ENCODE measurements at places on chromosomes 5 and 9.

DNA sequence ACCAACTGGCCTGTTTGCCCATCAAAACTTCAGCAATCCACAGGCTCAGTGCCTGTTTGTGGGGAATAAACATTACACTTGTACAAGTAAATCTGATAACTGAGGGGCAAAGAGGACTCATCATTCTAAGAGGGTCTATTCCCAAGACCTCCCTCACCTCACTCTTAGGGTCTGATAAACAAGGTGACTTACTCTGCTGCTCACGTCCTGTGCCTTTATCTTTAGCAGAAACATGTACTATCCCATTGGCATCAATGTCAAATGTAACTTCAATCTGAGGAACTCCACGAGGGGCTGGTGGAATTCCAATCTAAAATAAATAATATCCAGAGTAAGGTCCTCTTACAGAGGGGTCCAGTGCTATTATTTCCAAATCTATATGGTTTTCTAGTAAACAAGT is 14.6 kb upstream of the ETF1 start:
- no peaks in the 10 kb centered on the region for H3K27me3 ChIP-seq
- H3K36me3 ChIP-seq, result no peaks in the 10 kb centered on the region
- no peak overlapping the region for H3K27ac ChIP-seq
- H3K4me1 ChIP-seq, result no peaks in the 10 kb centered on the region

DNA sequence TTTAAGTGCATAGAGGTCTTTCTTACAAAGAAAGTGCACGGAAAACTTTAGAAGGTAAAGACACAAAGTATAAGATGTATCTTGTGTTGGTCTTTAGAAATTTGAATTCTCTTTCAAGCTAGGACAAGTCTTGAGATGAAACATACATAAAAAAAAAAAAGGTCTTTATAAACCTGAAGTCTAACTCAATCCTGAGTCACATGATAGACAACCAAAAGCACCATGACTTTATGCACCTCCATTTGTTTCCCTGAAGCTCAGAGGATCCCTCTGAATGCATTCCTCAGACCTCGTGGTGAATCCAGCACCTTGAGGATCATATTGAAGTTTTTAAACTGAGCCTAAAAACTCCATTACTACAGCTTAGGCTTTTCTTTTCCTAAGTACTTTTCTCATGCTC is 91.8 kb downstream of the RAB3C start:
- no peak for DNase-seq
- no peaks in the 10 kb centered on the region for H3K27me3 ChIP-seq
- H3K36me3 ChIP-seq, result no peaks in the 10 kb centered on the region
- no peak overlapping the region for H3K27ac ChIP-seq
- no peaks in the 10 kb centered on the region for H3K4me1 ChIP-seq

DNA sequence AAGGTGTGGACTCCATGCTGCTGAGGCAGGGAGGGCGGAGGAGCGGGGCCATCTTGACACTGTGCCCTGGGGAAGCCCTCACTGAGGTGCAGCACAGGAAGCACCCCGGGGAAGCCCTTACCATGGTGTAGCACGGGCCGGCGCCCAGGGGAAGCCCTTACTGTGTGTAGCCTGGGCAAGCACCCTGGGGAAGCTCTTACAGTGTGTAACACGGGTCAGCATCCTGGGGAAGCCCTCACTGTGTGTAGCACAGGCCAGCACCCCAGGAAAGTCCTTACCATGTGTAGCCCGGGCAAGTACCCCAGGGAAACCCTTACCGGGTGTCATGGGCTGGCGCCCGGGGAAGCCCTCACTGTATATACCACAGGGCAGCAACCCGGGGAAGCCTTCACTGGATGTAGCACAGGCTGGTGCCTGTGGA is 62.6 kb upstream of the ZNF354B start:
- no peaks in the 10 kb centered on the region for H3K27me3 ChIP-seq
- H3K4me1 ChIP-seq, result no peaks in the 10 kb centered on the region
- no peak for DNase-seq
- H3K36me3 ChIP-seq, result no peaks in the 10 kb centered on the region

DNA sequence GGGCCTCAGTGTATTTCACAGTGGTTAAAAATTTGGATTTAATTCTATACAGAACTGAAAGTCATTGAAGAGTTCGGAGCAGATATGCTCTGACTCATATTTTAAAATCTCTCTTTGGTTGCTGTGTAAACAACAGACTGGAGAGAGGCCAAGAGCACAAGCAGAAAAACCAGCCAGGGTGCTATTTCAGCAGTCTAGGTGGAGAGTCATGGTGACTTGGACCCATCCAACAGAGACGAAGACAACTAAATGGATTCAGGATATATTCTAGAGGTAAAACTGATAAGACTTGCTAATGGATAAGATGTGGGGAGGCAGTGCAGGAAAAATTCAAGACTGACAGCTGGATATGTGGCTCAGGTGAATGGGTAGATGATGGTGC is 168.9 kb downstream of the MAPKAP1 start:
- no peak overlapping the region for H3K4me3 ChIP-seq
- H3K36me3 ChIP-seq, result no peaks in the 10 kb centered on the region
- H3K27ac ChIP-seq, result no peak overlapping the region

DNA sequence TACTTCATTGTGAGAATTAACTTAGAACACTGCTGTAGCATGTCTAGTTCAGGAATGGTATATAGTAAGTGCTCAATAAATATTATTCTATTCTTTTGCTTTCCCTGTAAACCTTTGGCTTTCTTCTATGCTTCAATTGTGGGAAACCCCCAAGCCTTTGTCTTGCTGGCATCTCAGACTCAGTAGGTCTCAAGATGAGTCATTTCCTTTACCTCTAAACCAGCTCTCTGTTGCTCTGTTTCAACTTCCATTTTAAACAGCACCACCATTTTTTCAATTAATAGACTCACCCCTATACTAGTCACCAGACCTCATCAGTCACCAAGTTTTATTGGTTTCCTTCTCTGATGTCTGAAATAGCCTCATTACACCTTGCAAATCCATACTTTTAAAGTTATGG is 43.5 kb downstream of the DMAC1 start:
- DNase-seq, result no peak
- H3K4me3 ChIP-seq, result no peak overlapping the region
- H3K4me1 ChIP-seq, result no peaks in the 10 kb centered on the region
- H3K27ac ChIP-seq, result no peak overlapping the region

DNA sequence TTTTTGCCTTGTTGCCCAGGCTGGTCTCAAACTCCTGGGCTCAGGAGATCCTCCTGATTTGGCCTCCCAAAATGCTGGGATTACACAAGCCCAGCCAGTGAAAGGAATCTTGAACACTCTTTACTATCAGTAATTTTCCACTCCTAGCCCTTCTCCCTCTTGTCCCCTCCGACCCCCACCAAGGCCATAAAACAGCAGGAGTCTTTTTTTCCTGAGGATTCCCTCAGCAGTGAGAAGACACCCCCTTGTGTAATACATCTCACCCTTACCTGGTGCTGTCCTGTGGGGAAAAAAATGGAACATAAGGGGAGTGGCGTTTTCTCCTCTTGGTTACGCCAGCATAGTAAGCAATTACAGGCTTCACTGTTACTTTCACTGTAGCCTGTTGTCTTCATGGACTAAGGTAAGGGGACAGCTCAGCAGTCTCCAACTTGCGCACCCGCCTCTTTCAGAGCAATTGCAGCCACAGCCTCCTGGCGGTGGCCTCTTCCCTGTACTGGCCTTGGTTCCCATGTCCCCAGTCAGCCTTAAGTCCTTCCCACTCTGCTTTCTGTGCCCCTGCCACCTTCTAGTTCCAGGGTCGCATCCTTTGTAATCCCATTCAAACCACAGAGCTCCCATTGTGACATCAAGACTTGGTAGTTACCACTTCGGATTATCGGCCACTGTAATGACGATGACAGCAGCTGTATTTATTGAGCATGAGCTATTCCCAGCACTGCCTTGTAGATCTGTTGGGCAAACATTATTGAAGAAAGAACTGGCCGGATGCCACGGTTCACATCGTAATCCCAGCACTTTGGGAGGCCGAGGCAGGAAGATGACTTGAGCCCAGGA is 10.0 kb downstream of the NAIF1 start:
- no peaks in the 10 kb centered on the region for H3K27me3 ChIP-seq
- no peak overlapping the region for H3K4me3 ChIP-seq
- DNase-seq, result no peak
- H3K36me3 ChIP-seq, result peaks cover 1% of the 10 kb centered on the region
- H3K27ac ChIP-seq, result peak overlapping the region; percentile 68
- peaks cover 7% of the 10 kb centered on the region for H3K4me1 ChIP-seq

GRCh38 chr5:174794931-174795672 is 70.7 kb downstream of the MSX2 start:
- no peak for DNase-seq
- H3K27me3 ChIP-seq, result no peaks in the 10 kb centered on the region
- H3K36me3 ChIP-seq, result no peaks in the 10 kb centered on the region
- H3K27ac ChIP-seq, result no peak overlapping the region
- no peak overlapping the region for H3K4me3 ChIP-seq
- no peaks in the 10 kb centered on the region for H3K4me1 ChIP-seq

DNA sequence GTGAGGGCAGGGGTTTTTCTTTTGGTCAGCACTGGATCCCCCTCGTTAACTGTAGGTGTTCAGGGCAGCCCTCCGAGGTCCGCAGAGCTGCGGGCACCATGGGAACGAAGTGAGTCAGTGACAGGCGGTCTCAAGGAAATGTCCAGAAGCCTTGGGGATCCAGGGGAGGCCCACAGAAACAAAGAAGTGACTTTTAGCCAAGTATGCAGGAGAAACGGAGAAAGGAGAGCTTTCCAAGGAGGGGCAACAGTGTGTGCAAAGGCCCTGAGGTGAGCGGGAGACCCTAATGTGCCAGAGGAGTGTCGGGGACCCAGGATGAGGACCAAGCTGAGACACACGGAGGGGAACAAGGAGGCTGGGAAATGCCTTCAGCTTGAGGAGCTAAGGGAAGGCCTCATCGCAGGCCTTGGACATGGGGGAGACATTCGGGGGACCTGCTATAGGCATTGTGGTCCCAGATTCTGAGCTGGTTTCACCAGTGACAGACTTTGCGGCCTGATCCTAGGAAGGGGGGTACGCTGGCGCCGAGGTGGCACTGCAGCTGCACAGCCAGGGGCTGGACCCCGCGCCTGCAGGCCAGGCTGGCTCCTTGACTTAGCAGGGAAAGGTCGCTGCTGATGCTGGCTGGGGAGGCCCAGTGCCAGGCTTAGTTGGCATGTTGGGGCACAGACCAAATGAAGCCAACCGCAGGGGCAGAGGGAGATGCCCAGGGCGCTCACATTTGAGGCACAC is 3.3 kb downstream of the LTC4S start:
- H3K4me3 ChIP-seq, result no peak overlapping the region
- peaks cover 48% of the 10 kb centered on the region for H3K4me1 ChIP-seq
- peak overlapping the region; percentile 73 for H3K27ac ChIP-seq
- no peaks in the 10 kb centered on the region for H3K36me3 ChIP-seq
- no peaks in the 10 kb centered on the region for H3K27me3 ChIP-seq

DNA sequence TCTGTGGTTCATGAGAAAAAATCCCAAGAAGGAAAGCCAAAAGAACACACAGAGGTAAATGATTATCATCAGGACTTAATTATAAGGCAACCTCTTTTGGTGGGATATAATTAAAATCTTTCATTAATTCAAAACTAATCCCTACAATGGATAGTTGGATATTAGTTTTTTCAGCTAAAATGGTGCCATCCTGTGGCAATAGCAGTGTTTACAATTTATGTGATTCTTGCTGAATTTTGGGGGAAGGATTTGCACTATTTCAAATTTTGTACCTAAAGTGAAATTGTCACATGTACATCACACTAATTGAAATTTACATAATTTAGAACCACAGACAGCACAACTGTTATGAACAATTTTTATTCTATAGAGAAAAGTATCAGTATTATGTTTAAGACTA is 67.0 kb downstream of the CAST start:
- no peak overlapping the region for H3K27ac ChIP-seq
- no peak overlapping the region for H3K4me3 ChIP-seq
- H3K4me1 ChIP-seq, result no peaks in the 10 kb centered on the region
- H3K36me3 ChIP-seq, result no peaks in the 10 kb centered on the region
- DNase-seq, result no peak

GRCh38 chr9:7921545-7922197 is 122.1 kb upstream of the DMAC1 start:
- H3K4me1 ChIP-seq, result no peaks in the 10 kb centered on the region
- no peak for DNase-seq
- no peaks in the 10 kb centered on the region for H3K27me3 ChIP-seq

- no peak overlapping the region for H3K27ac ChIP-seq
- H3K36me3 ChIP-seq, result no peaks in the 10 kb centered on the region
- H3K27me3 ChIP-seq, result no peaks in the 10 kb centered on the region
- H3K4me3 ChIP-seq, result no peak overlapping the region
- no peak for DNase-seq
- H3K4me1 ChIP-seq, result no peaks in the 10 kb centered on the region
Observed at GRCh38 chr9:90074316-90074962, 469.6 kb downstream of the GADD45G start.

DNA sequence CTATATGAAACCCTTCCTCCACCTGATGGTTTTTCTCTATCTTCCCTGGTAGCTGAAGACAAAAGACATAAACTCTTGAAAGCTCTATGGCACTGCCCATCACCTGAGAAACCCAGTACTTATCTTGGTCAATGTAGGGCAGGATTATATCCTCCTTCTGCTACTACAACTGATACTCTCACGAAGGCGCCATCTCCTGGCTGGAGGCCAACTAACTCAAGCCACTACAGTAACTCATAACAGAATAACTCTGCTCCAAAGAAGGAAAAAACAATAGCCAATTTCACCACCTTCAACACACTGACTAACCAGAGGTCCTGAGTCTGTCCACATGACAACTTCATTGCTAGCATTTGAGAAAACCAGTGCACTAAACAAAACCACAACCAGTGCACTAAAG is 409.2 kb downstream of the CETN3 start:
- H3K36me3 ChIP-seq, result no peaks in the 10 kb centered on the region
- no peak for DNase-seq
- H3K4me1 ChIP-seq, result no peaks in the 10 kb centered on the region
- H3K27me3 ChIP-seq, result no peaks in the 10 kb centered on the region
- no peak overlapping the region for H3K4me3 ChIP-seq

GRCh38 chr9:132792547-132792946 is 85.5 kb downstream of the AK8 start:
- H3K4me3 ChIP-seq, result no peak overlapping the region
- no peak for DNase-seq
- H3K27me3 ChIP-seq, result no peaks in the 10 kb centered on the region
- no peak overlapping the region for H3K27ac ChIP-seq

DNA sequence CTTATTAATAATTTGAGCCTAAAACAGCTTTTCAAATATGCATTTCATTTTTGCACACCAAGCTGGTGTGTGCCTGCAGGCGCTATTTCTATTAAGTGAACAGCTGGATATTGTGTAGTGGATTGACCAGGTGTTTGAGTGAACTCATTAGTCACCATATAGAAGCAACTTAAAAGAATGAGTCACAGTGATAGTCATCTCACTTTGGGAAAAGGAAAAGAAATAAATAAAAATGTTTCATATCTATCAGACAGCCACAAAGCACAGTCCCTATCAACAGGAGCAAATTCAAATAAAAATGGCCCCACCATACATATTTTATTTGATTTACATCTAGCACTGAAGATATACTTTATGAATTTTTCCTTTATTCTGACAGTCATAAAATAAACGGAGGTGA is 456.5 kb upstream of the CDH9 start:
- no peaks in the 10 kb centered on the region for H3K36me3 ChIP-seq
- H3K4me3 ChIP-seq, result no peak overlapping the region
- H3K4me1 ChIP-seq, result no peaks in the 10 kb centered on the region
- H3K27me3 ChIP-seq, result no peaks in the 10 kb centered on the region

GRCh38 chr9:137683262-137683864 is 64.6 kb downstream of the EHMT1 start:
- no peak for DNase-seq
- H3K27me3 ChIP-seq, result no peaks in the 10 kb centered on the region
- H3K4me3 ChIP-seq, result no peak overlapping the region
- H3K36me3 ChIP-seq, result no peaks in the 10 kb centered on the region
- H3K27ac ChIP-seq, result no peak overlapping the region

GRCh38 chr5:174139623-174140022 is 94.1 kb downstream of the NSG2 start:
- H3K4me3 ChIP-seq, result no peak overlapping the region
- H3K27ac ChIP-seq, result no peak overlapping the region
- H3K36me3 ChIP-seq, result no peaks in the 10 kb centered on the region
- no peaks in the 10 kb centered on the region for H3K4me1 ChIP-seq
- no peak for DNase-seq

Measured in Peyer's patch (tissue), 4 donors.